Activated CD8-positive, alpha-beta memory T cell treated with anti-CD3 and anti-CD28 coated beads for 4 hours (primary cell): ENCODE measurements at places on chromosomes 5 and 9.

GRCh38 chr5:176360894-176361436 is 599 bp downstream of the KIAA1191 start:
- no peak for DNase-seq

DNA sequence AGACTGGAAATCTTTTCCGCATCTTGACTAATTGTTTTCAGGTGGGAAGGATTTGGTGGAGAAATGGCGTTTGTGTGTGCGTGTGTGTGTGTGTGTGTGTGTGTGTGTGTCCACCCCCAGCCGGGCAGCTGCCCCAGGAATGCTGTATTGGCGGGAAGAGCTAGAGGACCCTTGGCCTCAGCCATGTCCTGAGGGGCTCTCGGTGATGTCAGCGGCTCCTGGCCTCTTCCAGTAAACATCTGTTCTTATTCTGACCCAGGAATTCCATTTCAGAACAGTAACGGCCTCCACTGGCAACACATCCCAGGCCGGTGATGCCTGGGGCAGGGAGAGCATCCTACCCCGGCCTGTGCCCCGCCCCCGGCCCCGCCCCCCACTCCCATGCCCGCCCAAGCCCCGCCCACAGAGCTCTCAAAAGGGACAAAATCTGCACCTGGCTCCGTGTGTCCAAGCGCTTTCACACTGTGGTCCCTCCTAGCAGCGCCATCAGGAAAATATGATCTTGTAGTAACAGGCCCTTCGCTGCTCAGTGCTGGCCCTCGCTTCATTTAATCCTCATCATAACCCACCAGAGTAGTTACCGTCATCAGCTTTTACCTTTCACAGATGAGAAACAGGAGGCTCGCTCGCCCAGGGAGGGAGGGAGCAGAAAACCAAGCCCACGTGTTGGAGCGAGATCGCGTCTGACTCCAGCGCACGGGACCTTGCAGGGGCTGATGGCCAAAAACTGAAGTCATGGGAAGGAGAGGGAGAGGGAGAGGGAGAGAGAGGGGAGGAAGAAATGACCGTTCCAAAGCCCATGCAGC is 18.9 kb downstream of the ADAMTS2 start:
- DNase-seq: no peak

GRCh38 chr9:38009990-38010389 is 59.0 kb downstream of the SHB start:
- no peak for DNase-seq

DNA sequence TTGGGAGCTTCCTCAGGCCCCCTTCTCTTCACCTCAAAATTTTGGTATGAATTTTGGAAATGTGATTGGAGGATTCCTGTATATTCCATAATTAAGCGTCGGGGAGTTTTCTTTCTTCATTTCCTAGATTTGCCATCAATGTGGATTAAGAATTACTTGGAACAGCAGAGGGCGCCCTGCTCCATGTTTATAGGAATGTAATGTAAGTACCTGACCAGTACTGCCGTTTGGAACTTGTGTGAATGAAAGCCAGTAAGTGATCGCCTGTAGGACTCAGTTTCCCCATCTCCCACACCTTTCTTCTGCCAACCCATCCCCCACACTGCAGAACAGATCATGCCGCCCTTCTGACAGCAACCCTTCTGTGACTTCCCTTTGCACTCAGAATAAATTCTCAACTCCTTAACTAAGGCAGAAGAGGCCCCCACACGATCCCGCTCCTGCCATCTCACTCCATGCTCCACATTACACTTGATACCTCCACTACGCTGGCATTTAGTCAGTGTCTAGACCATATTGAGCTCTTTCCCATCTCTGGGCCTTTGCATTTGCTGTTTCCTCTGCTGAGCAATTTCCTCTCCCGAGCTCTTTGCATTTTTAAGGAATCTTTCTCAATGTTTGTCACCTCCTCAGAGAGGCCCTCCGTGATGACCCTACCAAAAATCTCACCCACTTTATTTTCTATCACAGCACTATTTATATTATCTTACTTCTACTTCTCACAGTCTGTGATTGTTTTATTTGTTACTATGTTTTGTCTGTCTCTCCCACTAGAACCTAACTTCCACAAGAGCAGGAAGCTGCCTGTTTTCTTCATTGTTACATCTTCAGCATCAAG is 79.5 kb upstream of the HTR4 start:
- DNase-seq: peak; percentile 38

GRCh38 chr5:39473156-39473775 is 48.5 kb upstream of the DAB2 start:
- DNase-seq: no peak

DNA sequence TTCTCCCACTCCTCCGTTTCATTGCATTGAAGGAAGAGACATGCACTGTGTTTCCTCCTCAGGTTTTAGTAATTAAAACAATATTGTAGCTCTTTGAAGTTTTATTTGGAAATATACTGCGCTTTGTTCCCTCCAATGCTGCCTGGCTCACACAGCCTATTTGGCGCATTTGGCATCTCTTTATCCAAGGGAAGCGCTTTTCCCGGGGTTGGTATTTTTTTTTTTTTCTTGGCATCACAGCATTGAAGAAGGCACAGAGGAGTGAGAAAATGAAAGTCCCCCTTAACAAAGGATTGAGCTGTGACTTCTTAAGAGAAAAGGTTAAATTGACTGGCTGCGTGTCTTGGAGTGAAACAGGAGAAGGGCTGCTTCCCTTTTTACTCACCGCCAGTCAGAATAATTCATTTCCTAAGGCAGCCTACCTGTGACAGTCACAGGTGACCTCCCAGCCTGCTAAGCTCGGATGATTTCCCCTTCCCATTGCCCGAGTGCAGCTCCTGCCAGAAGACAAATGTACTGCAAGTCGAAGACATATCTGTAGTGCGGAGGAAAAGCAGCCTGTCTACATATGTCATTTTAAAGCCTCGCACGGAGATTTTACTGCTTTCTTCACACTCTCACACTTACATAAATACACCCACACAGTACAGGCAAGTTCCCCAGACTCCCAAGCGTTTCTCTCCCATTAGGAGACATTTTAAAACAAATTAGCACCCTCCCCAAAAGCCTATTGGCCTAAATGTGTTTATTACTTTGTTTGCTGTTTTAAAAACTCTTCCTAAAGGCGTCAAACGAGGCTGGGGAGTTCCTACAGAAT is 665.5 kb upstream of the ZNF608 start:
- DNase-seq: no peak

DNA sequence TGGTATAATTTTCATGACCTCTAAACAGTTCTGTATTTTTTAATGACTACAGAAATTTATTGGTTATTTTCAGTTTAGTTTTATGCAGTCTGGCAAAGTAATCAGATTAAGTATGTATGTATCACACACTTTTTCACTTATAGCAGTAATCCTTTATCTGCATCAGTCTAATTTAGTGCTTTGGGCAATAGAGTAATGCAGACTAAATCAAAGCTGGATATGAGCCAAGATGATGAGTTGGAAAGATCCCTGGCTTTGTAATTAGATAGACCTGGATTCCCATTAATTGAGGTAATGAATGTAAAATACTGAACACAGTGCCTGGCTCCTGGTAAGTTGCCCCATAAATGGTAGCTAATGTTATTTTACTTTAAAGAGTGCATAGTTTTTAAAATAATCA is 215.4 kb upstream of the TLX3 start:
- no peak for DNase-seq

DNA sequence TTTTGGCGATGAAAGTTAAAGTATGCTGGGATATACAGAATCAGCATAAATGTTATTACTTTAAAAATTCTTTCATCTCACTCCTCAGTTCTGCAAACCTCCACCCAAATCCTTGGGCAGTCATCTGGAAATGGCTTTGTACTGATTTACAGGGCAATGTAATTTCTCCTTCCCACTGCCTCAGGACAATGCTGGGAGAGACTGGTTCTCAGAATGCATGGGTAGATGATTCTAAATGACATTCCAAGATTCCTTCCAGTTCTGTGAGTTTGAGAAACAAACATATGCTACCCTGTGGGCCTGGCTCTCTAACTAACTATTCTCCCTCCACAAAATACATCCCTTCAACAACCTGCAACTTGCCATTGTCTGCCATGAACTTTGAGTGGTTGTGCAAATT is 7.5 kb upstream of the PSAT1 start:
- DNase-seq: no peak

- DNase-seq: peak; percentile 60
Observed at GRCh38 chr9:36148311-36149051, 11.9 kb downstream of the GLIPR2 start.

GRCh38 chr5:79464695-79465332 is 49.1 kb downstream of the HOMER1 start:
- DNase-seq: no peak

DNA sequence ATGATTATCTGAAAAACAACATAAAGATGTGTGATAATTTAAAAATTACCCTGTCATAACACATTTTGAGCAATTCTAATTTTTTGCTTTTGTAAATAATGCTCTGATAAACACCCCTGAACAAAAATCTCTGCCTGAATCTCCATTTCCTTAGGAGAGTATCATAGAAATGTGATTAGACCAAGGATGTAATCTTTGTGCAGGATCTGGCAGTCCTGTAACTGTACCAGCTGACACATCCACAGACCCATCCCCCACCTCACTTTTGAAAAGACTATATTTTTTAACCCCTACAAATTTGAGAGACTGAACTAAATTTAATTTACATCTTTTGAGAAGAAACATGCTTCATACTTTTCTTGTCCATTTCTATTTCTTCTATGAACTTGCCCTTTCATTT is 101.7 kb downstream of the GNAQ start:
- no peak for DNase-seq

GRCh38 chr9:124202447-124202971 is 55.2 kb upstream of the NEK6 start:
- DNase-seq: peak; percentile 59

DNA sequence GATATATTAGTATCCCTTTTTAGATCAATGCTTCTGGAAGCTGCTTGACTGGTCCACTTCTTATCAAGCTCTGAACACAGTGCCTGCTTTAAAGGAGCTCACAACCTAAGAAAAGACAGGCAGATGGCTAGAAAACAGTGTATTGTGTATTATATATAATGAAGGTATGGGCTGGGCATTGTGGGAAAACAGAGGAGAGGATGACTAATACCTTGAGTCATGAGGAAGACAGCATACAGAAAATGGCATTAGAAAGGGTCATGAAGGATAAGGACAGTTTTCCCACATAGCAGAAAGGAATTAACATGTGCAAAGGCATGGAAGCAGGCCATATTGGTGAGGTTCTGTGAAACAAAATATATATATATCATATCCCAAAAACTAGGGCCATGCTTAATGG is 309.6 kb downstream of the MLLT3 start:
- no peak for DNase-seq

- no peak for DNase-seq
Observed at GRCh38 chr9:109477258-109478050, 20.7 kb downstream of the PTPN3 start.

- no peak for DNase-seq
Observed at GRCh38 chr5:149730620-149731331, 666 bp downstream of the PPARGC1B start.

DNA sequence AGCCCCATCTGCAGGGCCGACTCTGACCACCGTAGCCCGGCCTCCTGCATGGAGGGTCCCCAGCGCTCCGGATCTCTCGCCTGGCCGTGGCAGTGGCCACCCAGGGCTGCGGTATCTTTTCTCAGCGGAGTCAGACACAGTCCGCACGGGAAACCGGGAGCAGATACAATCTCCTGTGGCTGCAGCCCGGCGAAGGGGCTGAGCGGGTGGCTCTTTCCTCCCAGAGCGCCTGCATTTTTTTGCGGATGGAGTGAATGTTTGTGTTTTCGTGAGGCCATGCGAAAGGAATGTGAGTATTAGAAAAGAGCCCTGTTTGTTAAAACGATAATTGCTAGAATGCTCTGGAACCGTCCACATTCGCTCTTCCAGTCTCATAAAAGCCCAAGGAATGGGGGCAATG is 53.4 kb upstream of the PTCH1 start:
- no peak for DNase-seq

DNA sequence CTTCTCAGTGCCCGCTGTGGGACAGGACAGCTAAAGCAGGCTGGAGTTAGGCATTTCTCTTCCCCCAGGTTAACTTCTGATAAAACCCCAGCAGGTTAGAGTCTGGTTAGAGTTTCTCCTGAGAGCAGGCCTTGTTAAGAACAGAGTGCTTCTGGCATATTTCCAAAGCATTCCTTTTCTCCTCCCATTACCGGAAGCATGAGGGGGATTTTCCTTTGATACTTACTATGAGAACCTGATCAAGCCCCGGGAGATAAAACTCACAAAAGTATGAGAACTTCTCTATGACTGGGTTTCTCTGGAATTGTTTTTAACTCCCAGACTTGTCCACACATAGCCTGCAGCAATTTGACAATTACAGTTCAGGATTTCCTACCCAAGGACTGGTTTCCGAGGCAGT is 77.4 kb upstream of the MAST4 start:
- no peak for DNase-seq

- DNase-seq: no peak
Observed at GRCh38 chr5:1276930-1277329, 17.9 kb downstream of the TERT start.

- DNase-seq: no peak
Observed at GRCh38 chr9:105131981-105132380, 112.5 kb upstream of the SLC44A1 start.

- no peak for DNase-seq
Observed at GRCh38 chr9:89606624-89607311, 2.0 kb downstream of the GADD45G start.

DNA sequence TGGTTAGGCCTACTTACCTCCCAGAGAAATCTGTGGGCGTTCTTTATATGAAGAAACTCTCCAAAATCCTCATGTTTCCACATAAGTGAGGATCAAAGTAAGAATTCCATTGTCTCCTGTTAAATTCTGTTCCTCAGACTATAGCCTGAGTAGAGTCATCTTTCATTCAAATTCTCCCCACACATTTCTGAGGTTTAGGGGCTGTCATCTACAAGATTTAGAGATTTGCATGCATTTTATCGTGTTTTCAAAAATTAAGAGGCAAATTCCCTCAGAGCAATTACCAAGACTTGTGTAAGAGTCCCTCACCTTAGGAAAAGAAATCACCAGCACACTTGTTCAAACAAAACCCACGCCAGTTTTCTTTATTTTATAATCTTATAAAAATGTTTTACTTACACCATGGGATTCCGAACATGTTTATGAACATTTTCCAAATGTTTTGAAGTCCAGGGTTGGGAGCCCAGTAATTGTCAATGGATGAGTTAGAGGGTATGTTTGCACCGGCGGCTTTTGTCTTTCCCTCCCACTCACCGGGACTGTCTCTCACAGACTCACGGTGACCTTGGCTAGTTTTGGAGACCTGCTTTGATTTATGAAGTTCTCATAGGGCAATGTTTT is 367.6 kb downstream of the ENC1 start:
- DNase-seq: no peak
